ENCODE measurements at places on chromosomes 1 and 21. TPM values are rescaled to one million over a fixed set of nuclear protein-coding genes. Genes with fewer than 3 reads are reported as not detected.

LRRC53 gene
- total RNA-seq = not detected

VWA5B1 gene
- total RNA-seq = not detected

TLR5 gene
- 0.32 TPM for total RNA-seq

ROR1 gene
- not detected for total RNA-seq

CSMD2 gene
- total RNA-seq = not detected

LCE1F gene
- total RNA-seq = not detected

DNAJC6 gene
- 1.4 TPM for total RNA-seq

CLCA4 gene
- total RNA-seq = not detected

FAM72C gene
- total RNA-seq = 19.1 TPM

PDC gene
- not detected for total RNA-seq

GSTM5 gene
- not detected for total RNA-seq

- DNase-seq = no peak
Measured at GRCh38 chr1:3609016-3609768, 2.1 kb downstream of the MEGF6 start.

GRCh38 chr1:23152966-23153684 lies 15.5 kb downstream of the LUZP1 start:
- DNase-seq = no peak

GRCh38 chr1:204487256-204487615 lies 7.4 kb downstream of the PIK3C2B start:
- DNase-seq = no peak

- DNase-seq = no peak
Measured at GRCh38 chr1:204130981-204131892, 20.6 kb downstream of the ETNK2 start.

DNA sequence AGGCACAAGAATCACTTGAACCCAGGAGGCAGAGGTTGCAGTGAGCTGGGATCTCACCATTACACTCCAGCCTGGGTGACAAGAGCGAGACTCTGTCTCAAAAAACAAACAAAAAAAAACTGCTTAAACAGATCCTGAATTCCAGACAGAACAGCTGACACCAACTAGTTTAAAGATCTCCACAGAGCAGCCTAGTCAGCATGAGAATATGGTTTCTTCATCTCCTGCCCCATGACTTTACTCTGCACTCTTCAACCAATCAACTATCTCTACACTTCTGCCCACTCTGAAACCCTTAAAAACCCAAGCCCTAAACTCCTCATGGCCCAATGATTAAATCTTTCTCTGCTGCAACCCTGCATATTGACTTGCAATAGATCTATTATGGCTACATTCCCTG lies 7.5 kb upstream of the PRRC2C start:
- no peak for DNase-seq

DNA sequence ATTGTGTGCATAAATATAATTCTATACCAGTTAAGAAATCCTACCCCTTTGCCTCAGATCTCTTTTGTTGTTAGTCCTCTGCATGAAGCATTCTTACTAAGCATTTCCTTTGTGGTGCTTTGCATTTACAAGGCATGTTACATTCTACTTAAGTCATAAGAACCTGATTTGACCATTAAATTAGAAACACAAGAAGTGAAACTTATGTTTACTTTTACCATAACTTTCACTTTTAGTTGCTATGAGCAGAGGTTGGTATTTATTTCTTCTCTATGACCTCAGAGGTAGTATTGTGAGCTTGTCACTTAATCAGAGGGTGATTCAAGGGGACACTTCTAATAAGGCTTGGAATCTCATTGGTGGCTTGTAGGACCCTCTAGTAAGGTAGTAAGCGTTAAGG lies 9.0 kb downstream of the FAM20B start:
- DNase-seq = no peak

- DNase-seq = no peak
Measured at GRCh38 chr1:78432016-78432415, 58.8 kb upstream of the PTGFR start.

DNA sequence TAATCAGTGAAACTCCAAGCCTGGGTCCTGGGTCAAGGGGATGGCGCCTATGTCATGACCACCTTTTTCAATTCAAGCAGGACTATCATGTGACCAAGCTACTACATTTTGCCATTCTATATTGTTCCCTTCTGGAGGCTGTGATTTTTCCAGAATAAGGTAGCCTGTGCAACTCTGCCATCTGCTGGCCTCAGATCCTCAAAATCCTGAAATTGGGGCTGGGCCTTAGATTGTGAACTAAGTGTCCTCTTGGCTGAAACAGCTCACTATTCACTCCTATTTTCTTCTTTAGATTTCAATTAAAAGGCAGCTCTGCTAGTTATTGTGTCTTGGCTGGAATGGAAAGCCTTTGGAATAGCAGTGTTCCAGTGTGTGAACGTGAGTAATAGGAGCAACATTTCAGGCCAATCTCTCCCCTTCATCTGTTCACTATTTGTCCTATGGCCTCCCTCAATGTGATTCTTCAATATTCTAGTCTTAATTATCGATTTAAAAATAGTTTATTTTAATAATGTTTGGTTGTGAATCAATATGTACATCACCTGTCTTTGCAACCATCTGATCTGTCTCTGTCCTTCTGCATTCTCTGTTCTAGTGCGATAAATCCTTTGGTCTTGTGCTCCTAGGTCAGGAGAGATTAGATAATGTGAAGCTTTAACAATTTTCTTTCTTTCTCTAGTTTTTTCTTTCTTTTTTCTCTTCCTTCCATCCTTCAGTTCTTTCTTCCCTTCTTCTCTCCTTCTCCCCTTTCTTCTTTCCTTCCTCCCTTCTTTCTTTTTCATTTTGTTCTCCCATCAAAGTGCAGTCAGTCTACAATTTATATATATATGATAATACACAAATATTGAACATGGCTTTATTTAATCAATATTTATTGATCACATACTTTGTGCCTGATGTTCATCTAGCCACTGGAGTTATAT lies 69.8 kb downstream of the CR1 start:
- peak; percentile 42 for DNase-seq

DNA sequence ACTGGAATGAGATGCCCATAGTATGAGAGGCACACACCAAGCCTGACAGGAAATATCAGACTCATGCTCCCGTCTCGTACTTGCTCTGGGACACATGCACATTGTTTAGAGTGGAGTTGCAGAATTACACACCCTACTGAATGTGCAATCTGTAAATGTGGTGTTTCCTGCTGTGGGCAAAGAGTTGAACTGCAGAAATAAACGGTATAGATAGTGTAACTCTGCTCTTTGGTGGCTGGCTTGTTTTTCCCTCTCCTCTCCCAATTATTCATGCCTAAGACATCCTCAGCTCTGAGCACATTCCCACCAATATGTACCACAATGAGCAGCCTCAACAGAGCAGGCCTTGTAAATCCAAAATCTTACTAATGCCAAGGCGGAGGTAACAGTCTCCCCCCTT lies 90.1 kb upstream of the DIRAS3 start:
- no peak for DNase-seq

DNA sequence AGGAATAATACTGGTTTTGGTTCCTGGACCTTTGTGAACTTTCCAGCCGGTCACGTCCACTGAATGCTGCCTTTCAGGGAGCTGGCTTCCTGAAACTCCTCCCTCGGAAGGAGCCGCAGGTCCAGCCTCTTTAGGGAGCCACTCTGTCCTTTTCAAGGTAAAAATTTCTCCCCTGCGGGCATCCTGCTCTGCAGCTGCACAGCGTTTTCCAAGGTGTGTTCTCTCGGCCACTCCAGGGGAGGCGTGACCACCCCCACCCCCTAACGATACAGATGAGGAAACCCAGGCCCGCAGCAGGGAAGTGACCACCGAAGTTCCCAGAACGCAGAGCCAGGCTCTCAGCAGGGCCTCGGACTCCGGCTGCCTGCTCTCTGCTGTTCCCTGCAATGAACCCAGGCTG lies 21.5 kb downstream of the PADI2 start:
- no peak for DNase-seq

- no peak for DNase-seq
Measured at GRCh38 chr1:68210829-68211228, 21.5 kb downstream of the WLS start.

- DNase-seq = no peak
Measured at GRCh38 chr1:204409123-204409522, 2.5 kb downstream of the PPP1R15B start.

DNA sequence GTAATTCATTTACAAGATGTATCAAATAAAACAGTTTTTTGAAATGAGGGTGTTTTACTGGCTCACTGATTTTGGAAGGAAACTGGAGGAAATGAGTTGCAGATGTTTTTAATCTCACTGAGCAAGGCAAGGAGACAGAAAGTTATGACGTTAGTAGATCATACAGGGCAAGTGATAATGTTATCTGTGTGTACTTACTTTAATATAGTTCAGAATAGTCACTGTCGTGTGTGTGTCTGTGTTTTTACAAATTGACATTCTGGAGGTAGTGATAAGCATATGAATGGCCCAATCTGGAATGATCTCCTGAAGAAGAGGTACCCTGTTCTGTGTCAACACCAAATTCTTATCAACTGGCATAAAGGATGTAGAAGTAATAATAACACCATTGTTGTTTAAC lies 1.9 kb upstream of the GBP4 start:
- no peak for DNase-seq

GRCh38 chr1:228396770-228397662 lies 9.6 kb downstream of the TRIM11 start:
- DNase-seq = no peak

- DNase-seq = no peak
Measured at GRCh38 chr1:209427811-209428210, 155.7 kb upstream of the CAMK1G start.

DNA sequence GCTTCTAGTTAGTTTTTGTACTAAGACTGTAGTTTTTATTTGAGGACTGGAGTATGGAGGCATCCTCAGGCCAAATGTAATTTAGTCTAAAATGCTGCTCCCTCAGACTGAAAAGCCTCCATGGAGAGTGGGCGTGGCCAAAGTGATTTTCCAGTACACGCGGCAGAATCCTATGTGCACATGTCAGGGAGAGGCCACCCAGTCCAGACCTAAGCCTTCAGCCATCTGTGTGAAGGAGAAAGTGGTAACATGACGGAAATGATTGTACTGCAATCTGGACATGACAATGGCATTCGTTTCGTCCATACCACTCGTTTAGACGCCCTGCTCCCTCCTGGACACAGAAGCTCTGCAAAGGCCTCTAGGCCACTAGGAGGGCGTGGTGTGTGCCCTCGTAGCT lies 56.2 kb downstream of the PCP4 start:
- no peak for DNase-seq

- no peak for DNase-seq
Measured at GRCh38 chr1:245226203-245226499, 71.4 kb downstream of the KIF26B start.

DNA sequence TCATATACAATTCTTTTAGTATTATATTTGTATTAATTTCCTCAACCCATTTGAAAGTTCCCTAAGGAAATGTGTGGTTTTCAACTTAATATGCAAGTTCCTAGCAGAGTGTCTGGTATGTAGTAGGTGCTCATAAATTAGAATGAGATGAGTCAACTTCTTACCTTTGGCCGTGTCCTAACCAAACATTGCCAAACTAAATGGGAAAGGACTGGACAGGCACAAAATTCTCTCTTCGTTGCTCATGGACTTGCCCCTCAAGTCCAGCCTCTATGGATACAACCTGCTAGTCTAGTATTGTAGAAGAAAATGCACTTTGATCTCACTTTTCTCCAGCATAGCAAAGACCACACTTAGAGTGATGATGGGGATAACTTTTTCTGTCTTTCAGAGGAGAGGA lies 11.6 kb upstream of the MRPS14 start:
- no peak for DNase-seq
